CD4-positive, alpha-beta T cell treated with Interleukin-15 for 4 hours (primary cell): ENCODE measurements at places on chromosomes 3 and 15.
A peak's percentile ranks its signal among the peaks of the same experiment; 100 is the strongest.

- DNase-seq: peak; percentile 39
Measured at GRCh38 chr15:51681303-51681963, at the start of gene SCG3. TSS of gene SCG3 (plus strand) at chr15:51681503. CDS start at chr15:51681756, 253 bp downstream.

DNA sequence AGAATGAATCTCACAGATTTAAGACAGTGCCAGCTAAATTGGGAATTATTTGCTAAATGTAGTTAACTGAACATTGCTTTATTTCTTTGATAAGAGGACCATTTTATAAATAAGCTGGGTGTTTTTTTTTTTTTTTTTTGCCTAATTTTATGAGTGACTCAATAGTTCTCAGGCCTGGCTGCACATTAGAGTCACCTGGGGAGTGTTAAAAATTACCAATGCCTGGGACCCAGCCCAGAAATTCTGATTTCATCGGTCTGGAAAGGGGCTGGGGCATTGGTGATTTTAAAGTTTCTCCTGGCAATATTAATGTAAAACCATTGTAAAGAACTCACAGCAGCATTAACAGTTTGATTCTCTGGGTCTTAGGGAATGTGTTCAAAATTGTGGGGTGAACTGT lies 51.2 kb upstream of the PHLDB2 start:
- DNase-seq: no peak

GRCh38 chr3:50274371-50275104 lies 4.3 kb upstream of the LSMEM2 start:
- DNase-seq: peak; percentile 64

GRCh38 chr15:63482874-63483323 lies 21.5 kb upstream of the USP3 start:
- DNase-seq: no peak

DNA sequence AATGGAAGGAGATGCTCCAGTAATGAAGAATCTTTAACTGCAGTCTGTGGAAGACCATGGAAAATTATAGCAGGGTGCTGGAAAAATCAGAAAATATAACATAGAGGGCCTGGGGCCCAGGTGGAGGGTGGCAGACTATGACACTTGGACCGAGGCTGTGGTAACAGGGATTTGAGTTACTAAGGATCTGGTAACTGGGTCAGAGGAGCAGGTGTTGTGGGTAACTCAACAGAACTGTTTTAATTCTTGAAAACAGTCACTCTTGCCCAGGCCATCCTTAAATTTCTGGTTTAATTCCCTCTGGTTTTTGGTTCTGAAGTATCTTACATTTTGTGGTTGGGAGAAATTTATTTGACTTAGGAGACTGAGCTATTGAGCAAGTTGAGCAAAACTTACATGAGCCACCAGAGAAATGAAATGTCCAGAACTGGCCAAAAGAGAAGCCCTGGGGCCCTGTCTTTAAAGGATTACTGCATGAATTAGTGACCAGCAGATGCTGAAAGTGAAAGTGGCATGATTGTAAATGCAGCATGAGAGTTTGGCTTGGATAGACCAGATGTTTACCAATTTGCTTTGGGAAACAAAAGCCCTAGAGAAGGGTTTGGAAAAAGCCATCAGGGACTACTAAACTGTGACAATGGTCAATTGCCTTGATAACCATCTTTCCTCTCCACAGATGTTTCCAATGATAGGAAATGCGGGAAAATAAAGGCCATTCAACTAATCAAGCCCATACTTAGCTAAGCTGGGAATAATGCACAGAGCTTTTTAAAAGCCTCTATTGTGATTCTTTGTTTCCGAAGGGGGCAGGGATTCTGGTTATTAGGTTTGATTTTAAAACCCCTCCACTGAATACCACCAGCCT lies 374.9 kb upstream of the TGFBR2 start:
- no peak for DNase-seq

DNA sequence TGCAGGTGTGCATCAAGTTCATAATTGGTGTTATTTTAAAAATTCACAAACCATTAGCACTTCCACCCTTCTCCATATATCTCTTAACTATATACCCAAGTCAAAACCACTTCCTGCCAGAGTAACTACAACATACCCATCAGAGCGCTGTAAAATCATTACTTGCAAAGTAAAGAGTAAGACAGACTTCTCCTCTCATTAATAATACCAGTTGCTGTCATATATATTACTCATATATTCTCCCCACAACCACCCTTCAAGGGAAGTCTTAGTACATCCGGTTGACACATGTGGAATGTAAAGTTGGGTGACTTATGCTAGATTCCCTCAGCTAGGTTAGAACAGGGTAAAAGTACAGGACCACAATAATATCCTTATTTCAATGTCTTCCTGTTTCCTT lies 5.6 kb downstream of the TERC start:
- DNase-seq: peak; percentile 55

- DNase-seq: no peak
Measured at GRCh38 chr3:25844891-25845290, 55.0 kb downstream of the OXSM start.

- no peak for DNase-seq
Measured at GRCh38 chr3:49664300-49664699, 9.9 kb upstream of the APEH start.

GRCh38 chr15:70535071-70535954 lies 228.0 kb downstream of the UACA start:
- peak; percentile 47 for DNase-seq
